Sigmoid colon (tissue), 7 donors: ENCODE measurements at places on chromosomes 4 and X. TPM values are rescaled to one million over a fixed set of nuclear protein-coding genes. Genes with fewer than 3 reads are reported as not detected.

DNA sequence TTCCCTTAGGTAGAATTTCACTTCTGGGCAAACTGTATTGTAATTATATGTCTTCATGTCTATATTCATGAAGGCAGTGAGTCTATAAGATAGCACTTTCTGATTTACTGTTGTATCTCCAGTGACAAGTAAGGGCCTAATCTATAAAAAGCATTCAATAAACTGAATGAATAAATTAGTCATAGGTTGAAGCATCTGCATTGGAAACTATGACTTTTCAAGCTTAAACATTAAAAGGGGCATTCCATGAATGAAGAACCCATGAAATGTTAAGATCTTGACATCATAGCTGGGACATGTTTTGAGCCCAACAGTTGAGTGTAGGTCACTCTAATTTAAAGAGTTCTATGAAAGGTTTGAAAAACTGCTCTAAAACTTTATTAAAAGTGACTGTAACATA is 159.3 kb upstream of the LCORL start:
- DNase-seq: no peak

- no peak for DNase-seq
Observed at GRCh38 chr4:53481586-53481985, 104.1 kb downstream of the FIP1L1 start.

DNA sequence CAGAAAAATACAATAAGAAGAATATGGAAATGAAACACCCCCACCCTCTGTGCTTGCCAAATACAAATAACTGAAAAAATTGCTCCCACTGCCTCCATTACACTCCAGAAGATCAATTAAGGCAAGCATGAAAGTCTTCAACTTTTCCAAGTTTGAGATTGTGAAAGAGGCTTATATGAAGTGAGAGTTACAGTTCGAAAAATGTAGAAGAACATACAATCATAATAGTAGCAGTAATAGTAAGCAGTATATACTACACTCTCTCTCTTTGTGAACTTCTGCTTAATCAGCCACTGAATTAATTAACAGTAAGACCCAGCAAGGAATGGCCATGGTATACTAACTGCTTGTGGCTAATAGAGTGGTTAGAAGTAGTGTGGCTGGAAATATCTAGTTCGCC is 923.2 kb downstream of the RPA4 start:
- no peak for DNase-seq

- DNase-seq: peak; percentile 74
Observed at GRCh38 chr4:186669159-186669731, 54.4 kb downstream of the FAT1 start.

DNA sequence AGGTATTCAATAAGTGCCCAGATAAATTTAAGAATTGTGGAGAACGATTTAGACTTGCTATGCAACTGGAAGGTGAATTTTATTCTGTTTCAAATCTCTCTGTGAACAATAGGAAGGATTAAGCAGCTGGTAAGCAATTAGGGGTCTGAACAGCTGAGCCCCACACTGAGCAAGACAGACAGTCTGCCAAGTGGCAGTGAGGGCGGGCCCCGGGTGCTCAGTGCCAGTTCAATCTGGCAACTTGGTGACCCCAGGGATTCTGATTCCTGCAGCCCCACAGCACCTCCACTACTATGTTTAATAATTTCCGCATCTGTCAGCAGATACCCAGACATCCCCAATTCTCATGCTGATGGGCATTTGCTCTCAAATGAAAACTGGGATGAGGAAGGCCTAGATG is 317.3 kb downstream of the PPP1R2C start:
- DNase-seq: no peak

HMGN5 gene
- total RNA-seq: 11.8 TPM

PRRG3 gene
- 5.8 TPM for total RNA-seq
